Myocyte (in vitro differentiated cells): ENCODE measurements at places on chromosomes 5 and 9.

GRCh38 chr5:163760498-163760897 is 255.1 kb downstream of the MAT2B start:
- no peak for DNase-seq

DNA sequence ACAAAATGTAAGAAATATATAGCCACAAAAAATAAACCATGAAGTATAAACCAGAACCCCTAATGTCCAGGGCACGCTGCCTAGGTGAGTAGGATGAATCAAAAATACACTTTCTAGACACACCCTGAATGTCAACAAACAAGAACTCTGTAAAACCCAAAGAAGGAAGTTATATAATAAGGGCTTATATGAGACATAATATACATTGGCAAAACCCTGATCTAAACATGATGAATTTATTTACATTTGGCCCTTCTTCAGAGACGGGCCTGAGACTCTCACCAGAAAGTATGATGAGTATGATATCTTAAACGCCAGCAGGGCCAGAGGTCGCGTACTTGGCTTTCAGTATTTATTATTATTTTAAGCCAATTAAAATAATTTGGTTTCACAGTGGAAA is 125.1 kb upstream of the FST start:
- no peak for DNase-seq

- peak; percentile 41 for DNase-seq
These were observed 534 bp upstream of the SAPCD2 start for GRCh38 chr9:137070906-137071275.

DNA sequence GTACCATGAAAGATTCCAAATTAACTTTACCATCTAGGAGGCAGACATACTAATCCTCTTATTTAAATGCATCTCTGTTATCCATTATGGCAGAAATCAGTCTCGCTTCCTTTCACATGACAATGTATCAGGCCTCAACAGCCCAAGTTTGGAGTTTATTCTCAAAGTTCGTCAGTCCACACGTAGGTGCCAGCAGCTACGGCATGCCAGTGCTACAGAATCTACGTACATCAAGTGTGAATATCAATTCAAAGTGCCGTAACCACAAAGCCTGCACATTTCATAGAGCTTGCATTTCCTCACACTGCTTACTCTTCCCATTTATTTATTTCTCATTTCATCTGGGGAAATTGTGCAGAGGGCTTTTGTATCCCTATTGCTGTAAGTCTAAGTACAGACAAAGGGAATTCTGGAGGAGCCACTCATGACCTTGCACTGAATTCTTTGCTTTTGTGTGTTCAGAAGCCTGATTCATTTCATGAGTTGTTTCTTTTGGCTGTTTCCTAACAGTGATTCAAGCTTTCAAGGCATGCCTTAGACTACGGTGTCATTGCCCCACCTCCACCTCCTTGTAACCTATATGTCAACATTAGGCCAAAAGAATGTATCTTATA is 10.0 kb downstream of the ENC1 start:
- DNase-seq, result no peak

GRCh38 chr5:130836729-130837649 is 328.1 kb downstream of the HINT1 start:
- peak; percentile 23 for DNase-seq

- DNase-seq, result no peak
These were observed 193.6 kb upstream of the SMC2 start for GRCh38 chr9:103900466-103900865.

DNA sequence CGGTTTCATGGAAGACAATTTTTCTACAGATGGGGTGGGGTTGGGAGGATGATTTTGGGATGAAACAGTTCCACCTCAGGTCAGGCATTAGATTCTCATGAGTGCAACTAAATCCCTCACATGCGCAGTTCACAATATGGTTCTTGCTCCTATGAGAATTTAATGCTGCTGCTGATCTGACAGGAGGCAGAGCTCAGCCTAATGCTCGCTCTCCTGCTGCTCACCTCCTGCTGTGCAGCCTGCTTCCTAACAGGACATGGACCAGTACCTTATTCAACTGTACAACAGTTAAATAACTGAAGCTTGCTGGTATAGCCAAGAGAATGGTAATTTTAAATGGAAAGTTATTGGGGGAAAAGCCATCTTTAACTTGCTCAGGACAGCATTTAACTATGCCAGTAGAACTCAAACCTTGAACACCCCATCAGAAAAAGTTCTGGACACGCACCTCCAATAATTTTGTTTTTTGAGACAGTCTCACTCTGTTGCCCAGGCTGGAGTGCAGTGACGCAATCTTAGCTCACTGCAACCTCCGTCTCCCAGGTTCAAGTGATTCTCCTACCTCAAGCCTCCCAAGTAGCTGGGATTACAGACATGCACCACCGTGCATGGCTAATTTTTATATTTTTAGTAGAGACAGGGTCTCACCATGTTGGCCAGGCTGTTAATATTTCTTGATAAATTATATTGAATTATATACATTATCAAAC is 27.7 kb downstream of the HMGCR start:
- DNase-seq, result no peak

- peak; percentile 93 for DNase-seq
These were observed 218.6 kb upstream of the RASEF start for GRCh38 chr9:83281306-83282255.

GRCh38 chr5:35198686-35199085 is 31.6 kb downstream of the PRLR start:
- DNase-seq, result peak; percentile 18

DNA sequence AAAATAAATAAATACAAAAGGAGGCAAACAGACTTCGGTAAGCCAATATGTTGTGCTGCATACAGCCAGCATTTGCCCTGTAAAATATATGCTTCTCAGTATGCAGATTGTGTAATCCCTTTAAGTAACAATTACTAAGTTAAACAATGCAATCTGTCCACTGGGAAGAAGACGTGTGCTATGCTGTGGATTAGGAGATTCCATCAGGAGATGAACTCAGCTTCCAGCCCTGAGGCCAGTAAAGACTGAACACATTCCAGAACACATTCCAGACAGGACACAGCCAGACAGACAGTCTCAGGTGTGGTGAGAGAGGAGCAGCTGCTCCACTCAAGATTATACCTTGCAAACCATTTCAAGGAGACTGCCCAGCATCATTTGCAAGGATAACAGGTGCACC is 97.8 kb downstream of the MPDZ start:
- DNase-seq, result peak; percentile 52

DNA sequence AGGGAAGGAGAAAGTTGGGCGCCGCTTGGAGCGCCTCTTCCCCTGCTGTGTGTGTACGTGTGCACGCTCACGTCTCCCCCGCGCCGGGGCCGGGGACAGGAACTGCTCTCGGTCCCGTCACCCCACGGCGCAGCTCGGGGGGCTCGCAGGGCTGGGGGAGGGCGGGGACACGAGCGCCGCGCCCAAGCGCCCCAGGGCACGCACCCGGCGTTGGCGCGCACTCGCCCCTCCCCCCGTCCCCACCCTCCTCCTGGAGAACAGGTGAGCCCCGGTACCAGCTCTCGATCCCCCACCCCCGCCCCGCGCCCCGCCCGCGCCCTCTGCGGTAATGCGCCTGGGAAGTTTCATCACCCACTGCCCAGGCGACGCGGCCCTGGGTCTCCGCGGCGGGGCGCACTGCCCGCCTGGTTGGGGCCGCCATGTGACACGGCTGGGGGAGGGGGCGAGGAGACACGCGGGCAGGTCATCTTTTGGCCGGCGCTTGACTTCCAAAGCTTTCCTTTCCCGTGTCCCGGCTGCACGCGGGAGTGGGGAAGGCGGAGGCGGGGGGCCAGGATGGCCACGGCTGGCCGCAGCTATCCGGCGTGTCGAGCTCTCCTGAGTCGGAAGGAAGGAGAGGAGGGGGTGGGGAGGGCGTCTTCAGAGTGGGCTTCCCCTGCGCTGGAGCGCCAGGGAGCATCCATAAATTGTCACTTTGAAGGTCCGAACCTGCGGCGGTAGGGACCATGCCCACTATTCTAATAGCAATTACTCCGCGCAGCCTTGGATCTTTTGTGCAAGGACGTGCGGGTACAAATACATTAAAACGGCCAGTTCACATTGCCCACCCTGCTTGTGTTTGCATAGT is 1.5 kb upstream of the STC2 start:
- DNase-seq, result peak; percentile 57

GRCh38 chr5:122352331-122352730 is 40.3 kb downstream of the SNCAIP start:
- no peak for DNase-seq

GRCh38 chr9:129352146-129352865 is 174.2 kb upstream of the IER5L start:
- DNase-seq, result no peak

- no peak for DNase-seq
These were observed 258.8 kb upstream of the ZNF608 start for GRCh38 chr5:125005266-125005665.

GRCh38 chr9:97388721-97389238 is 23.1 kb upstream of the TDRD7 start:
- DNase-seq, result no peak

DNA sequence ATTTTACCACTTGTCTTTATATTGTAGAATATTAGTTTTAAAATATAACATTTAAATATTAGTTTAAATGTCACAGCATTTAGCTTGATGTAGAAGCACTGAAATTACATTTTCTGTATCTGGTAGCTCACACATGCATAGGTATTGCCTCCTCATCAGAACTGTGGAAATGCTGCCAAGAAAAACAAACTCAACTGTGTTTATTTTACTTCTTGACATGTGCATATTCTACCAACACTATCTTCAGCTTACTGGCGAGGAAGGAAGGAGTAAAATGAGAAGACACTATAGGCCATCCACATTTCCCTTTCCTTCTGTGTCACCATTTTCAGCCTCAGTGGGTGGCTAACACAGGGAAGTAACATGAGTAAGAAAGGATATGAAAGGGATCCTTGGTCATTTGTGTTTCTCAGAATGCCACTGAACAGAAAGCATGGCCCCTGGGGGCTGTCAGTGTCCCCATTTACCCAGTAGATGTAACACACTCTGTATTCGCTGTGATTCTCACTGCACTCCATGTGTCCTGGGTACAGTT is 81.0 kb upstream of the HTR4 start:
- no peak for DNase-seq

DNA sequence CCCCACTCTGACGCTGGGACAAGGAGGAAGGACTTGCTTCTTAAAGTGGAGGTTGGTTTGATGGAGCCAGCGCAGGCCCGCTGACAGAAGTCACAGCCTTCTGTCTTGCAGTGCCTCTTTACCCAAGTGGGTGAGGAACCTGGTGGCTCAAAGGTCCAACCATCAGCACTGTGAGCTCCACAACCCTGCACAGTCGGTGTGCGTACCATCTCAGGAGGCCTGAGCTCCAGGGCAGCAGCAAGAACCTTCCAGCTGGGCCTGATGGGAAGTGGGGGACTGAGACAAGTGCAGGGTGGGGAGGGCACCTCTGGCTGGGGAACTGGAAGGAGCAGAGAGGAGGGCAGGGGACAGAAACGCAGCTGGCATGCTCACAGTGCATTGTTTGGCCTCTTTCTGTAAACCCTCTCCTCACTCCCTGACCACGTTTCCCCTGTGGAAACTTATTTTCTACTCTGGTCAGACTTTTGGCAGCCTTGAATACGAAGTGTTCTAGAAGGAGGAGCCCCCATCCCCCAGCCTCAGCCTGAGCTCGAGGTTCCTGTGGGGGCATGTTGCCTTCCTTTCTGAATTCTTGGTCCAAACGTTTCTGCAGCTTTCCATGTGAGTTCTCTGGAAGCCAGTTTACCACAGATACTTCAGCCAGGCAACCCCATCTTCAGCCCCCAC is 178.5 kb upstream of the PITX1 start:
- no peak for DNase-seq

GRCh38 chr9:106752581-106752980 is 110.4 kb upstream of the ZNF462 start:
- DNase-seq, result peak; percentile 67

GRCh38 chr5:148595697-148596096 is 58.6 kb downstream of the HTR4 start:
- DNase-seq, result no peak

GRCh38 chr9:2574203-2574602 is 47.4 kb upstream of the VLDLR start:
- DNase-seq, result no peak
